Activated CD4-positive, alpha-beta T cell treated with anti-CD3 and anti-CD28 coated beads for 48 hours (primary cell): ENCODE measurements at places on chromosomes 2 and 18.

DNA sequence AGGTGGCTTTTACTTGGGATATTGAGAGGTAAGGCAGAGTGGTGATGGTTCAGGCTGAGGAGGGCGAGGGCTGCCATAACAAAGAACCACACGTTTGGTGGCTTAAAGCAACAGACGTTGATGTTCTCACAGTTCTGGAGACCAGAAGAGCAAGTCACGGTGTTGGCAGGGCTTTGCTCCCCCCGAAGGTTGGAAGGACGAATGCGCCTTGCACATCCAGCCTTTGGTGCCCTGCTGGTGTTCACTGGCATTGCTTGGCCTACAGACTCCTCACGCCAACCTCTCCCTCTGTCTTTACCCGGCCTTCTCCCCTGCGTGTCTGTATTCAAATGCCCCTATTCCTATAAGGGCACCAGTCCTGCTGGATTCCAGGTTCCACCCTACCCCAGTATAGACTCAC lies 125.4 kb downstream of the TPO start:
- DNase-seq: peak; percentile 57

DNA sequence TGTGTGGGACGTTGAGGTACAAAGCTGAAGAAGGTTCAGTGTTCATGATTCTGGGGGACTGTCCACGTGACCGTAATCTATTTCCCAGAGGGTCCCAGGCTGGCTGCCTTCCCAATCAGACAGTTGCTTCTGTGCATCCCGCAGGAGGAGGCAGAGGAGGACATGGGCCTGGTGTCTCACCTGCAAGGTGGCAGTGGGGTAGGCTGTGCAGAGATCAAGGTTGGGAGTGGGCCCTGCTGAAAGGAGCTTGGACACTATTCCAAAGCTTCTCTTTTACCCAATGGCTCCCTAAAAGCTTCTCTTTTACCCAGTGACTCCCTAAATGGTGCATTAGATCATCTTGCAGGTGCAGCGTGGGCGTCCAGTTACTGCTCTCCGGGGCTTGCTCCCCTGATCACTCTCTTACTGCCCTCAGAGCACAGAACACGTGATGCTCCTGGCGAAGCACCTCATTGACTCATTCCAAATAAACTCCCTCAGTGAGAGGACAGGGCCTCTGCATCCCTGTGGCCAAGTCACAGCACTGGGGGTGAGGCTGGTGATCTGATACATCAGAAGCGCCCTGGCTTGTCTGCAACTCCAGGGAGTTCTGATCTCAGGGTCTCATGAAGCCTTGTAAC lies 41.5 kb downstream of the RNF144A start:
- no peak for DNase-seq

GRCh38 chr2:168773719-168774521 lies 28.5 kb upstream of the NOSTRIN start:
- peak; percentile 53 for DNase-seq

GRCh38 chr2:235264121-235264493 lies 229.7 kb upstream of the AGAP1 start:
- no peak for DNase-seq

GRCh38 chr2:163157891-163158496 lies 319.4 kb upstream of the KCNH7 start:
- no peak for DNase-seq
